ENCODE measurements at places on chromosomes 2 and 18.

GRCh38 chr2:79860228-79861058 lies 347.6 kb downstream of the CTNNA2 start:
- no peak for DNase-seq

DNA sequence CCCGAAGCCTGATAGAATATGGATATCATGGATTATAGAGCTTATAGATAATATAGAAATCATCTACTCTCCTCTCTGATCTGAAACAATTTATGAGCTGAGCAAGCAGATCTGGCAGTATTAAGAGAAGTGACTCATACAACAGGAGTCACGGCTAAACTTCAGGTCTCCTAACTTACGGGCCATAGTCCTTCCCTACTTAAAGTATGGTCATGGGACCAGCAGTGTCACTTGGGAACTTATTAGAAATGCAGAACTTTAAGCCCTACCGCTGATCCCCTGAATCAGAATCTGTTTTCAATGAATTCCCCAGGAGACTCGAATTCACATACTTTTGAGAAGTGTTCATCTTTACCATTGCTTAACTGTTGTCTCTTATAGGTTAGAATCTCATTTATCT lies 195.7 kb upstream of the FANCL start:
- DNase-seq, result no peak

DNA sequence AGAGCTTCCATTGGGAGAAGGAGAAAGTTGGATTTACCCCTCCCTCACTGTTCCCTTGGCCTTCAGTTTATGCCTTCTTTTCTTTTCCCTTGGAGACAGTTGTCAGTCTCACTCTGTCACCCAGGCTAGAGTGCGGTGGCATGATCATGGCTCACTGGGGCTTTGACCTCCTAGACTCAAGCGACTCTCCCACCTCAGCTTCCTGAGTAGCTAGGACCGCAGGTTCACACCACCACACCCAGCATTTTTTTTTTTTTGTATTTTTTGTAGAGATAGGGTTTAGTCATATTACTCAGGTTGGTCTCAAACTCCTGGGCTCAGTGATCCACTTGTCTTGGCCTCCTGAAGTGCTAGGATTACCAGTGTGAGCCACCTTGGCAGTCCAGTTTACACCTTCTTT lies 49.9 kb downstream of the SLC9A4 start:
- no peak for DNase-seq

GRCh38 chr2:53484531-53484930 lies 283.1 kb upstream of the CHAC2 start:
- DNase-seq, result no peak

GRCh38 chr18:48472610-48473009 lies 63.4 kb upstream of the ZBTB7C start:
- DNase-seq, result no peak

DNA sequence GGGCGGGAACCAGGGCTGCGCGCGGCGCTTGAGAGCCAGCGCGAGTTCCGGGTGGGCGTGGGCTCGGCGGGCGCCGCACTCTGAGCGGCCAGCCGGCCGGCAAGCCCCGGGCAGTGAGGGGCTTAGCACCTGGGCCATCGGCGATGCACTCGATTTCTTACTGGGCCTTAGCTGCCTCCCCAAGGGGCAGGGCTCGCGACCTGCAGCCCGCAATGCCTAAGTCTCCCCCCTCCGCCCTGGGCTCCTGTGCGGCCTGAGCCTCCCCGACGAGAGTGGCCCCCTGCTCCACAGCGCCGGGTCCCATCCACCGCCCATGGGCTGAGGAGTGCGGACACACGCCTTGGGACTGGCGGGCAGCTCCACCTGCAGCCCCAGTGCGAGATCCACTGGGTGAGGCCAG lies 36.5 kb upstream of the MAP2 start:
- DNase-seq, result no peak

DNA sequence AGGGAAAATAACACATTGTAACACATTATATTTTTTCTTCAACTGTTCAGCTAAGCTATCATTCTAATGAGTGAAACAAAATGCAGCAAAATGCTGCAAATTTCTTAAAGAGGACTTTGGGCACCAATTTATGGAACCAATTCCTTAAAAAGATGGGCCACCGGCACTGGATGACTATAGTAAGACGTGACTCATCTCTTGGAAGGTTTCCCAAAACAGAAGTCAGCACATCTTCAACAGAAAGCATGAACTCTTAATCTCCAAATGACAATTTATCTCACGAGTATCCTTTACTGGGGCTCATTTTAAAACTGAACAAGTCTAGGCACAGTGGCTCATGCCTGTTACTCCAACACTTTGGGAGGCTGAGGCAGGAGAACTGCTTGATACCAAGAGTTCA lies 213.4 kb downstream of the CDH20 start:
- DNase-seq, result no peak

DNA sequence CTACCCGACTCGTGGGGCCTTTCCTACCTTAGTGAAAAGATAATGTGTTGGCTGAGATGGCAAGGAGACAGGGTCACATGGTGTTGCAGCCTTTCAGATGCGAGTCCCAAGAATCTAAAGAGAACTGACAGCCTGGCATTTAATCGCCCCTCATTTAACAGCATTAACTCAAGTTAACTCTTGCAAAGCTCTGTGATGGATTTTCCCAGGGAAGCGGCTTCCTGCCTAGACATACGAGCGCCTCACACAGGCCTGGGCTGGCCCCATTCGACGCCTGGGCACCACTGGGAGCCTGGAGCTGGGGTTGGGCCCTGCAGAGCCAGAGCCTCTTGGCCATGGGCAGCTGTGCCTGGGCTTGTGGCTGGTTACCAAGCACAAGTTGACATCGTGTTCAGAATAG lies 140.8 kb downstream of the SEPTIN10 start:
- no peak for DNase-seq

- no peak for DNase-seq
These were observed 1.2 kb downstream of the ONECUT2 start for GRCh38 chr18:57436191-57436964.

DNA sequence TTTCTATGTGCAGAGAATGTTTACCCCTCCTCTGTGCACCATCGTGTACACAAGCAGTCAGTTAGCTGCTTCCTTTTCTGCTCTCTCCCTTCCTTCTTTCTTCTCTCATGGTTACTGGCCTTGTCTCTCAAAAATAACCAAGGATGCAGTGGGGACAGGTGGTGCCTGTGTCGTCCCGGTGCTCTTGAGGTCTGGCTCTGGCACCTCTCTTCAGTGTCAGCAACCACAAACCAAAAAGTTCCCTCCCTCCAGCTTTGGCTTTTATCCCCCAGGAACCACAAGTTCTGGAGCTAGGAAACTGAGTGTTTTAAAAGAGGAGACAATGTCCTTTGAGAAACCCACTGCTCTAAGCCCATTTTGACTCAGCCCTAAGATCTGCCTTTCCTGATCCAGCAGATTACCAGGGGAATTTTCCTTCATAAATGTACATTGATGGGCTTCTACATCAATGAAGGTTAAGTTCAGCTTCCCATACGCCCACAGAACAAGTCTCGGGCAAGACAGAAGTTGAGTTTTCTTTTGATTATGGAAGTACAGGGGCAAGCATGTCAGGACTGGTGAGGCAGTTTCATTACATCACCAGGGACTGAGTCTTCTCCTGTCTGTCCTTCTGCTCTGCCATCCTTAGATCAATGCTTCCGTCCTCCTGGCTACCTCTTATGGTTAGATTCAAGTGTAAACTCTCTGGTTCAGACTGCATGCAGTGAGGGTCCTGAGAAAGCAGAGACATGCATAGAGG lies 232.2 kb downstream of the SETBP1 start:
- DNase-seq, result no peak

- no peak for DNase-seq
These were observed 44.5 kb downstream of the PHLPP1 start for GRCh38 chr18:62759704-62760402.

DNA sequence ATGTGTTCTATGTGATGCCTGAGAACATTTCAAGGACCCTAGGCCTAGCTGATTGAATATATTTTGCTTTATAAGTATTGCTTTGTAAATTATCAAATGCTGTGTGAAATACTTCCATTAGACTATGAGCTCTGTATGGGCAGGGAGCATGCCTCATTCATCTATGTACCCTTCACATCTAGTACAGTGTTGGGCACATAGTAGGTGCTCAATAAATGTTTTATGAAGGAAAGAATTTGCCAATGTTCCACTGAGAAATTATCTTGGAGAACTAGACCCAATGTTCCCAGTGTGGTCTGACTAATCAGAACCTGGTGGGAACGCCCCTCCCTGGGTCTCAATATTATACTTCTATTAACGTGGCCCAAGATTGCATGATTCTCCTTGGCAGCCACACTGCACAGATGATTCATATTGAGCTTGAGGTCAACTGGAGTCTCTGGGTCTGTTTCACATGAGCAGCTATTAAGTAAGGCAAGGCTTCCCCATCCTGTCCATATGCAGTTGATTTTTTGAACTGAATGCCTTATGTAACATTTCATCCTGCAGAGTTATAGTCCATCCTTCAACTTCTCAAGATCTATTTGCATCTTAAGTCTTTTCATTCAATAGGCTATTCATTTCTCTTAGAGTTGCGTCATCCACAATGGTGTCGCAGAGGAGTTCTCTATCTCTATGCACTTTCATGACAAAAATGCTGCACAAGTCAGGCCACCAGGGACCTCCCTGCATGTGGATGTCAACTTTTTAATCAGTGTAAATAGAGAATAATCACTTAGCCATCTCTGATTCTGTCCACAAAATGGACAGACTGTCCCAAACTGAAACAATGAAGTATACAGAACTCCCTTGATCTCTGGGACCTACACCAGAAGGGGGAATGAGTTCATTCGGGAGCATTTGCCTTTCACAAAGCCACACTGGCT lies 257.6 kb downstream of the CYP26B1 start:
- DNase-seq, result no peak

DNA sequence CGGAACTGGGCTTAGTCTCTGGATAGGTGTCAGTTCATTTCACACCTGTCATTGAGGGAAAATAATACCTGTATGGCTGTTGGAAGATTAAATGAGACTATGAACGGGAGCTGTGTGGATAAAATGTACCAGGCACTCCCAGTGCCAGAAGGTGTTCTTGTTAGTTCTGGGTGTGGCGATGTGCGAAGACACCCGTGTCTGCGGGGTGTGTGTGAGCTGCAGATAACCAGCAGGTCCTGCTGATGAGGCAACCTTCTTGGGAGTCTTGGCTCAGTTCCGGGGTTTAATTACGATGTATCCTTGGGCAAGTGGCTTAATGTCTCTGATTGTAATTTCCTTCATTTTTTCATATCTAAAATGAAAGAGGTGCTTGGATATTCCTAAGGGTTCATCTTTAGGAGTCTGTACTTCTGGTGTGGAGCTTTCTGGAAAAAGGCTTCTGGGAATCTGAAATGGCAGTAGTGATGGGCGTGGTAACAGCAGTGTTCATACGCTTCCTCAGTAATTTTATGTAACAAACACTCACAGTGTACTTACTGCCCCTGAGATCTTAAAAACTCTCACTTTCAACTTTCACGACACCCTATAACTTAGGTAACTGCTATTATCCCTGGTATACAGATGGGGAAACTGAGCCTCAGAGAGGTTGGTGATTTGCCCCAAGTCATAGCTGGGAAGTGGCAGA lies 35.0 kb downstream of the NEDD4L start:
- no peak for DNase-seq

DNA sequence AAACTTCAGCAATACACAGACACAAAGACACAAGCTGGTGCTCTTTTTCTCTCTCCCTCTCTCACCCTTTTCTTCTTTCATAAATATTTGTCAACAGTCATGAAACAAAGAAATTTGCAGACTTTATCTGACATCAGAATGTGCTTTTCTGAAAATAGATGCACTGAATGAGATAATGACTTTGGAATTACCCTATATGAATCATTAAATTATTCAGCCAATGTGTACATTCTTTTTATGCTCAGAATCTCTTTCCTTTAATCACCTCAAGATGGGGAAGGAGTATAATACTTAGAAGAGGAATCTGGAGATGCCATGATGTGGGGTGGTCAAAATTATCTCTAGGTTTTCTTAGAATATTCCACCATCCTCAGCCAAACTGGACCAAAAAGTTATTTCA lies 289.9 kb downstream of the LRRTM1 start:
- no peak for DNase-seq

DNA sequence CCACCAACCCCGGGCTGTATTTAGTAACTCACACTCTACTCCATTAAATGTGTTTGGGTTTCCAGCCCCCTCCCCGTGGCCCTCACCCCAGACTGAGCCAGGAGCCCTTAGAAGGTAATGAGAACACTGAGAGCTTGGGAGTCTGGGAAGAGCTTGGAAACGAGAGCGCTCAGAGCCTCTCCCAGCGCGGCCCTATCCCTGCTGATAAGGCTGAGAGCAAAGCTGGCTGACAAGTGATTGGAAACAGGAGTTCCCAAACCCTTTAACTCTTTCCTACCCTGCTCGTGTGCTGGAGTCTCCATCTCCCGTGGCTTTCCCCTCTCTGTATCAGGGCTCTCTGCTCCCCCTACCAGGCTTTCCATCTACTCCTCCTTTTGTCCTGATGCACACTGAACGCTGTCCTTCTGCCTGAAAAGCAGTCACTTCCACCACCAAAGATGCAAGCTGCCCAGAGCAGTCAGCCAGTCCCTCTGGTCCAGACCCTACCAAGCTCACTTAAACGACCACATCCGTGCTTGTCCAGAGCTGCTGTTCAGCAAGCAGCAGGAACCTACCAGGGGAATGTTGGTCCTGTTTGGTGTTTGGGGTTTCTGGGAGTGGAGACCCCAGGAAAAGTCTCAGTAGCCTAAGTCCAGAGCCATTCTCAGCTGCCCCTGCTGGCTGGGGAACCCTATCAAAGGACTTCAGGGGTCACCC lies 100.0 kb upstream of the PKDCC start:
- DNase-seq, result no peak

DNA sequence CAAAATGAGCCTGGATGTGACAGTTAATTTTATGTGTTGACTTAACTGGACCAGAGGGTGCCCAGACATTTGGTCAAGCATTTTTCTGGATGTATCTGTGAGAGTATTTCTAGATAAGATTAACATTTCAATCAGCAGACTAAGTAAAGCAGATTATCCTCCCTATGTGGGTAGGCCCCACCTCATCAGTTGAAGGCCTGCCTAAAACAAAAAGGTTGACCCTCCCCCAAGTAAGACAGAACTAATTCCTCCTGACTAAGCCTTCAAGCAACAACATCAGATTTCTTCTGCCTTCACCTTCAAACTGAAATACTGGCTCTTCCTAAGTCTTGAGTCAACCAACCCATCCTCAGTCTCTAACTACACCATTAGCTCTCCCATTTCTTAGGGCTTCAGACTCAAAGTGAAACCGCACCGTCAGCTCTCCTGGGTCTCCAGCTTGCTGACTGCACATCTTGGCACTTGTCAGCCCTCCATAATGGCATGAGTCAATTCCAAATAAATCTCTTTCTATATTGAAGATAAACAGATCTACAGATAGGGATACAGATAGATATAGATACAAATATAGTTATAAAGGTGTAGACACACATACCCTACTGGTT lies 47.9 kb downstream of the MEMO1 start:
- no peak for DNase-seq

- no peak for DNase-seq
These were observed 366.2 kb upstream of the ID2 start for GRCh38 chr2:8315531-8316165.
